CD4-positive, alpha-beta T cell treated with Interleukin-1 beta for 1 hour (primary cell): ENCODE measurements at places on chromosomes 7 and 10.
A peak's percentile ranks its signal among the peaks of the same experiment; 100 is the strongest.

GRCh38 chr7:53485354-53485753 is 449.9 kb downstream of the POM121L12 start:
- DNase-seq = no peak

- no peak for DNase-seq
Observed at GRCh38 chr7:101838837-101839483, 21.5 kb downstream of the CUX1 start.

GRCh38 chr10:94217411-94217810 is 145.3 kb downstream of the NOC3L start:
- no peak for DNase-seq

DNA sequence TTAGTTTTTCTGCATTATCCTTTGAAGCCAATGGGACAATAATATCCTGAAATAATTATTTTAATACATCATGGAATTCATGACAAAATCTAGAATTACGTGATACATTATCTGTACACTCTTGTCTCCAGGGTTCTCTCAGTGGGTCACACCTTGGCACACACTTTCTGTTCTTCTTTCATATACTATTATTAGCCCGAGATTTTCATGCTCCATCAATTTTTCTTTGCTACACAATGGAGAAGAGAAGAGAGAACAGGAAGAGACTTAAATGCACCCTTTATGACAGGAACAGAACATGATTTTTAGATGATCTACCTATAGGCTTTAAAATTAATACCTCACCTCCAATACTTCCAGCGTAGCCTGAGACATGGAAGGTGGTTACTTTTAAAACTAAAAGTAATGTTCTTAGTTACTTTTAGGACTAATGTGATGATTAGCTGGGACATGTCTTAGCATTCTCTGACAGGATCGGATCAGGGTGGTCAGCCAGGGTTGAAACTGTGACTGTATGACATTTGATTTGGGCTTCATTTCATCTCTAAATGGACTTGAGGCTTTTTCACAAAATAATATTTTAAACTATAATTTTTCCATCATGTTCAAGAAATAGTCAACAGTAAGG is 148.2 kb upstream of the WNT16 start:
- DNase-seq = no peak

- no peak for DNase-seq
Observed at GRCh38 chr10:71134732-71135211, 77.6 kb upstream of the UNC5B start.

- no peak for DNase-seq
Observed at GRCh38 chr10:72080042-72080975, 8.0 kb downstream of the SPOCK2 start.

- DNase-seq = peak; percentile 2
Observed at GRCh38 chr10:31322647-31323046, 3.6 kb downstream of the ZEB1 start.

- no peak for DNase-seq
Observed at GRCh38 chr7:145431834-145432233, 596.0 kb upstream of the TPK1 start.

GRCh38 chr7:27166531-27167505 is 1.5 kb upstream of the HOXA9 start:
- DNase-seq = no peak

- no peak for DNase-seq
Observed at GRCh38 chr7:47352394-47352968, 229.4 kb downstream of the TNS3 start.

DNA sequence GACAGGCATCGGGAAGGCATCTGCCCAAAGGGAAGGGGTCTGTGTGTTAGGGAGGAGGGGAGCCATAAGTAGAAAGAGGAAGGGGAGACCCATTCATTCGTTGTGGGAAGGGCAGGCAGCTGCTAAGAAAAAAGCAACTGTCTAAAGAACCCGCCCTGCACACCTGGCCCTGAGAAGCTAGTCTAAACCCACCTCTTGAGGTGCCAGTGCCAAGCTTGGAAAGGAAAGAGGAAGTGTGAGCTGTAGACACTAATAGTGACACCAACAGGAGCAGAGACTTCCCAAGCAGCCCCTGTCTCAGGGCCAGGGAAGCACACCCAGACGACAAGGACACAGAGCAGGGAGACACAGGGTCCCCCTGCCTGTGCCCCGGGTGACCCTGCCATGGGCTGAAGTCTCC is 40.8 kb upstream of the PRSS58 start:
- no peak for DNase-seq

DNA sequence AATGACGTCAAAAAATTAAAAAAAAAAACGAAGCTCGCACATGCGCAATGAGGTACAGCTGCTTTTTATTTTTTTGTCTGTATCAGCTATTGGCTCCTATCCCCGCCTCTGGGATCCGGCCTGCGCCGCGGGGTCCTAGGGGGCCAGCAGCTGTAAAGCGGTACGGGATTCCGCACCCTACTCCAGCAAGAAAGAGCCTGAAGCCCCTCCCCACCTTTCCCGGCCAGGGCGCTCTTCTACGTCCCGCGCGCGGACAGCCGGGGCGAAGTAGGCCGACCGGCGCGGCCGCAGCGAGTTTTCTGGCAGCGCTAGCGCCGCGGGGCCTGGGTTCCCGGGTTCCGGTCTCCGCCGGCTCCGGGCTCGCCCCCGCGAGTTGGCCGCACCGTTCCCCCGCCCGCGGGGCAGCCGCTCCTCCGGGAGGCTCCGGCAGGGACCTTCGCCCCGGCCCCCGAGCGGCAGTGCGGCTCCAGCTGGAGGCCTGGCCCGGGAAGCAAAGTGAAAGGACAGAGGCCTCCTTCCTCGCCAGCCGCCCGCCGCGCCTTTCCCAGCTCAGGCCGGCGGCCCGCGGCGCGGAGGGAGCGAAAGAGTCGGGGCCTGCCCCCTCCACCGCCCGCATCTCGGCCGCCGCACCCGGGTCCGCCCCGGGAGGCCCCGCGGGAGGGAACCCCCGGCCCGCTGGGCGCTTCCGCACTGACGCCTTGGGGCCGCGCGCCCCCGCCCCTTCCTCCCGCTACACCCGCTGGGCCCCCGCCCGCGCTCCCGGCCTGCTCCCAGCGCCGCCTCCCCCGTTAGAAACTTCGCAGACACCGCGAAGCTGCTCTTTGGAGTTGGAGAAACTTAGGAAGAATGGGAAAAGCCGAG is 4.7 kb upstream of the SPAG6 start:
- peak; percentile 73 for DNase-seq

- no peak for DNase-seq
Observed at GRCh38 chr10:30186371-30186875, 127.0 kb upstream of the JCAD start.
